Esophagus squamous epithelium (tissue), 5 donors: ENCODE measurements at places on chromosomes 12 and 14.
A peak's percentile ranks its signal among the peaks of the same experiment; 100 is the strongest.

GRCh38 chr12:6987956-6988553, 17.3 kb downstream of the EMG1 start:
- no peak overlapping the region for H3K4me3 ChIP-seq
- no peaks in the 10 kb centered on the region for H3K36me3 ChIP-seq
- peaks cover 23% of the 10 kb centered on the region for H3K4me1 ChIP-seq
- H3K27ac ChIP-seq, result peak overlapping the region; percentile 49
- no peaks in the 10 kb centered on the region for H3K27me3 ChIP-seq

DNA sequence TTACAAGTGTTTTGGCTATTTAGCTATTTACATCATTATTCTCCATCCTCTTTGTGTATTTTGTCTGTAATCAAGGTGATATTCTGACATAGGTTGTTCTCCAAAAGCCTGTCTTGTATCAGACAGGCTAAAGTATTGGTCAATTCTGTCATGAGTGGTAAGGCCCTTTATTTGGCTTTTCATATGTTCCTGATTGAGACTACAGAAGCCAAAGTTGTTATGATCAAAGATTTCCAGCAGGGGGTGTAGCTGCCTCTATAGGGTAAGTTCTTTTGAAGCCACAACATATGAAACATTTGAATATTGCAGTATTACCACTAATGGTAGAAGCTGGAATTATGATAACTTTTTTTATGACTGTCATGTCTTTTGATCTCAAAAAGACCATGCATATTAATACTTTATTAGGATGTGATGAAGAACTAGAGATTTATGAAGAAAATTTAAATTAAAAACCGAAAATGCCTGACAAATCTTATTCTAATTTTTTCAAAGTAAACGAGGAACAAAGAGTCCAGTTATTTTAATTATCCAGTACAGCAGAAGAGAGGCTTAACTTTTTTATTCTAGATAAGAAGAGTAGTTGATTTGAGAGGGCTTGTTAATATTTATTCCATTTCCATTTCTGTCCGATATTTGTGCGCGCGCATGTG, 3.4 kb upstream of the ARHGAP5 start:
- peaks cover 36% of the 10 kb centered on the region for H3K4me1 ChIP-seq
- H3K27me3 ChIP-seq, result no peaks in the 10 kb centered on the region
- H3K27ac ChIP-seq, result no peak overlapping the region

GRCh38 chr12:66189889-66190288, 875 bp downstream of the IRAK3 start:
- peaks cover 25% of the 10 kb centered on the region for H3K27me3 ChIP-seq
- H3K4me1 ChIP-seq, result peaks cover 32% of the 10 kb centered on the region
- H3K4me3 ChIP-seq, result peak overlapping the region; percentile 39
- H3K36me3 ChIP-seq, result no peaks in the 10 kb centered on the region
- peak overlapping the region; percentile 94 for H3K27ac ChIP-seq

- H3K4me1 ChIP-seq, result peaks cover 21% of the 10 kb centered on the region
- H3K36me3 ChIP-seq, result no peaks in the 10 kb centered on the region
- H3K4me3 ChIP-seq, result no peak overlapping the region
- H3K27ac ChIP-seq, result no peak overlapping the region
Measured at GRCh38 chr14:70595443-70596185, 4.8 kb downstream of the MED6 start.

- DNase-seq, result no peak
- H3K27ac ChIP-seq, result no peak overlapping the region
- no peaks in the 10 kb centered on the region for H3K27me3 ChIP-seq
- peaks cover 9% of the 10 kb centered on the region for H3K4me1 ChIP-seq
- no peaks in the 10 kb centered on the region for H3K36me3 ChIP-seq
Measured at GRCh38 chr14:34025325-34026017, 74.6 kb upstream of the EGLN3 start.

- no peaks in the 10 kb centered on the region for H3K36me3 ChIP-seq
- no peak for DNase-seq
- no peak overlapping the region for H3K4me3 ChIP-seq
- no peaks in the 10 kb centered on the region for H3K27me3 ChIP-seq
- no peaks in the 10 kb centered on the region for H3K4me1 ChIP-seq
Measured at GRCh38 chr14:70086685-70087379, 101.9 kb downstream of the SLC8A3 start.

- H3K27me3 ChIP-seq, result no peaks in the 10 kb centered on the region
- no peak overlapping the region for H3K4me3 ChIP-seq
- no peak overlapping the region for H3K27ac ChIP-seq
- H3K36me3 ChIP-seq, result no peaks in the 10 kb centered on the region
- DNase-seq, result no peak
Measured at GRCh38 chr14:38098074-38098836, 109.4 kb upstream of the SSTR1 start.

DNA sequence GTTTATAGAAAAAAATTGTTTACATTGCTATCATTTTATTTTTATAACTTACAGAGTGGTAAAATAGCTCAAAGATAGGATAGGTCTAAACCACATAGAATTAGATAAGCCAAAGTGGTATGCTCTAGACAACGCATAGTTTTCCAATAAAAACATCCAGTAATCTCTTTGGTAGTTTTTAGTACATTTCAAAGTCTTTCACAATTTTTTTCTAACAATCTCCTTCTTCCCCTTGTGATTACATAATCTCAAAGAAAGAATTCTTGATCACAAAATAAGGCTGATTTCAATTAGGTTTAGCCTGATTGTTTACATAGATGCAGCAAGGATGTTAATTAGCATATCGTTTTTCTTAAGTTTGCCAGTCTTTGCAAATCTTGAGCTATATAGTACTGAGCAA, 460.0 kb downstream of the FUT8 start:
- H3K27me3 ChIP-seq, result no peaks in the 10 kb centered on the region
- H3K36me3 ChIP-seq, result no peaks in the 10 kb centered on the region
- no peak for DNase-seq
- no peaks in the 10 kb centered on the region for H3K4me1 ChIP-seq
- no peak overlapping the region for H3K4me3 ChIP-seq

GRCh38 chr12:115700896-115701465, 576.5 kb downstream of the MED13L start:
- H3K36me3 ChIP-seq, result no peaks in the 10 kb centered on the region
- DNase-seq, result no peak
- H3K27ac ChIP-seq, result no peak overlapping the region
- no peaks in the 10 kb centered on the region for H3K27me3 ChIP-seq
- H3K4me3 ChIP-seq, result no peak overlapping the region
- H3K4me1 ChIP-seq, result no peaks in the 10 kb centered on the region

DNA sequence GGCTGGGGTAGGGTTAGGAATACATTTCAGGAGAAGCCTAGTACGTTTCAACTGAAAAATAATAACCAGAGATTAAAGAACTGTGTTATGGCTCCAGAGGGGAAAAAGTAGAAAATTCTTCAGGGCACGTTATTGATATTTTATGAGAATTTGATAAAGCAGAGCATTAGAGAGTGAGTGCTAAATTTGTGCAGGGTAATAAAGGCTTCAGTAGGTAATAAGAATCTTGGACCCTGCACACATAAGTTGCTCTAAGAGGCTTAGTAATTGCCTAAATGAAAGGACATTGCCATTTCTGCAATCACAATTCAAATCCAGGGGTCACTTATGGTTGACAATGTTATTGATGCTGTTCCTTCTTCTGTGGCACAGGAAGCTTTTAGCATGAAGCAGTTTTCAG, 439.4 kb upstream of the DCN start:
- no peak overlapping the region for H3K27ac ChIP-seq
- H3K4me1 ChIP-seq, result no peaks in the 10 kb centered on the region
- no peak overlapping the region for H3K4me3 ChIP-seq
- H3K36me3 ChIP-seq, result no peaks in the 10 kb centered on the region
- DNase-seq, result no peak

- no peaks in the 10 kb centered on the region for H3K27me3 ChIP-seq
- no peak for DNase-seq
- H3K4me3 ChIP-seq, result no peak overlapping the region
- no peaks in the 10 kb centered on the region for H3K4me1 ChIP-seq
Measured at GRCh38 chr12:63302269-63302940, 151.4 kb upstream of the AVPR1A start.

- no peaks in the 10 kb centered on the region for H3K4me1 ChIP-seq
- H3K4me3 ChIP-seq, result no peak overlapping the region
- H3K27ac ChIP-seq, result no peak overlapping the region
Measured at GRCh38 chr14:36324897-36325296, 4.5 kb upstream of the MBIP start.

GRCh38 chr12:93844164-93844784, 167.1 kb downstream of the CRADD start:
- no peak overlapping the region for H3K27ac ChIP-seq
- no peak overlapping the region for H3K4me3 ChIP-seq
- peaks cover 3% of the 10 kb centered on the region for H3K36me3 ChIP-seq
- no peak for DNase-seq
- H3K4me1 ChIP-seq, result no peaks in the 10 kb centered on the region

DNA sequence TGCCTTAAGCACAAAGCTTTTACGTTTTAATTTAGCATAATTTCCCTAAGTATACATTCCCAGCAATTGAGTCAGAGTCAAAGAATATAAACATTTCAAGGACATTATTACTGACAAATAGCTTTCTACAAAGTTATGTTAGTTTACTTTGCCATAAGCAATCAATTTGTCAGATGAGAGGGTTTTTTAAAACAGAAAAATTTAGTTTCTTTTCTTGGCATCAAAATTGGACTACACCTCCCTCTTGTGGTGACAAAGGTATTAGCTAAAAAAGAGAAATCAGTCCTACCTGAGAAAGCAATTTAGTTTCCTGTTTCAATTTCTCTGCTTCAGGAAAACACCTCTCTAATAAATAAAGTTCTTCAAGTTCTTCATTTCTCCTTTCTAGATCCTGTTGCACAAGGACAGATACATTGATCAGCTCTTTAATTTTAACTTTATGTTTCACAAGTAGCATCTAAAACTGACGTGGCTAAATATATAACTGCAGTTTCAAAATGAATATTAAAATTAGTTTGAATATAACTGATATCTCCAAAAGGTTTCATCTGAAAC, 39.9 kb downstream of the DNAI7 start:
- peaks cover 5% of the 10 kb centered on the region for H3K4me1 ChIP-seq
- H3K27me3 ChIP-seq, result no peaks in the 10 kb centered on the region
- DNase-seq, result no peak
- H3K4me3 ChIP-seq, result no peak overlapping the region

DNA sequence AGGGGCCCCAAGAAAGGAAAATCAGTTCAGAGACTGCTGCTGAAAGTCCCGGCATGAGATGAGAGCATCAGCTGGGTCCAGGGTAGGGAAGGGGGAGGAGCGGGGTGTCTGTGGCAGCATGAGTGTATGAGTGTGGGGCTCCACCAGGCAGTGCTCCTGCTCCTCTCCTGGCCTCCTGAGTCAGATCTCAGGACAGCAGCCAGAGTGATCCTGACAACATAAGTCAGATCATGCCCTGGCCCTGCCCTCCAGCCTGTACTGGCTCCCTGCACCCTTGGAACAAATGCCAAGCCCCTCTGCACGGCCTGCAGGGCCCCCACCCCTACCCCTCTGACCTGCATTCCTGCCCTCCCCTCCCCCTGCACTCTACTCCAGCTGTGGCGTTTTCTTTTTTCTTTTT, 24.2 kb upstream of the LRP1-AS start:
- peaks cover 23% of the 10 kb centered on the region for H3K36me3 ChIP-seq
- no peak for DNase-seq
- no peak overlapping the region for H3K4me3 ChIP-seq
- peak overlapping the region; percentile 80 for H3K27ac ChIP-seq

DNA sequence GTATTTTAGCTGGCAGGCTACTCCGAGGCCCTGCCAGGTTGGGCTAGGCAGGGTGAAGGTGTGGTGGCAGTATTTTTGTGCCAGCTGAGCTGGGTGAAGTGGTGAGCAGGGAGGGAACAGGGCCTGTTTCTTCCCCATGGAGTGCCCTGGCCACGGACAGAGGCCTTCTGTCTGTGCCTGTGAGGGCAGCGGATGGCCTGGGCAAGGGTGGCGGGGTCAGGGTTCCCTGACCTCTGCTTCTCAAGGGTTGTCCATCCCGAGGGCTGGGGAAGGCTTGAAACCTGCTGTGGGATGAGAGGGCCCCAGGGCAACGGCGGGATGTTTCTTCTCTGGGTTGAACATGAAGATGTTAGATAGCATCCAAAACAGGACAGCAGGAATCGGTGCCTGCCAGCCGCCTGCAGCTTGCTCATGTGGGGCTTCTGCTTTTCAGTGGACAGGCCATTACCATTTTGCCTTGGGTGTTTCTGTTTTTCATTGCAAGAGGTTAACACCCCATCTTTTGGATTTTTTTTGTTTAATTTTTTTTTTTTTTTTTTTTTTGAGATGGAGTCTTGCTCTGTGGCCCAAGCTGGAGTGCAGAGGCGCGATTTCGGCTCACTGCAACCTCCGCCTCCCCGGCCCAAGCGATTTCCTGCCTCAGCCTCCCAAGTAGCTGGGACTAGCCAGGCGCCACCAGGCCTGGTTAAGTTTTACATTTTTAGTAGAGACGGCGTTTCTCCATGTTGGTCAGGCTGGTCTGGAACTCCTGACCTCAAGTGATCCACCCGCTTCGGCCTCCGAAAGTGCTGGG, 3.3 kb downstream of the MTA1 start:
- H3K4me3 ChIP-seq, result no peak overlapping the region
- no peaks in the 10 kb centered on the region for H3K36me3 ChIP-seq
- peak overlapping the region; percentile 87 for H3K27ac ChIP-seq
- peaks cover 42% of the 10 kb centered on the region for H3K4me1 ChIP-seq
- no peaks in the 10 kb centered on the region for H3K27me3 ChIP-seq

- H3K36me3 ChIP-seq, result no peaks in the 10 kb centered on the region
- H3K4me3 ChIP-seq, result no peak overlapping the region
- no peak for DNase-seq
- H3K27ac ChIP-seq, result peak overlapping the region; percentile 27
- peaks cover 5% of the 10 kb centered on the region for H3K4me1 ChIP-seq
- no peaks in the 10 kb centered on the region for H3K27me3 ChIP-seq
Measured at GRCh38 chr14:60862283-60862682, 118.6 kb downstream of the TRMT5 start.

DNA sequence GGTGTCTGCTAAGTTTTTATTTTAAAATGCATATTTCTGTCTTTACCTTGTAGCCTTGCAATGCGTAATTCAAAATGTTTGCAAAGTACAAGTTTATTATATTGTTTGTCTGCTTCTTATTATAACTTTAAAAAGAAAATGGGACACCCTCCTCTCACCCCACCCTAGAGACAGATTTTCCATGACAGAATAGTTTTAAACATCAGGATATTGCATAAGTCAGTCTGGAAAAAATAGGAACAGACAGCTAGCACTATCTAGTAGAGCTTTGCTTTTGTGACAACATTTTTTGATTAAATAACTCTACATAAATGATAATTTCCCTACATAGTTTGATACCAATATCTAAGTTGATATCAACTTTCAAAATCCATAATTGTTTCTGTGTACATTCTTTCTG, 71.3 kb downstream of the PDE3A start:
- no peak for DNase-seq
- no peaks in the 10 kb centered on the region for H3K4me1 ChIP-seq
- no peak overlapping the region for H3K27ac ChIP-seq
- no peaks in the 10 kb centered on the region for H3K27me3 ChIP-seq

- H3K4me1 ChIP-seq, result no peaks in the 10 kb centered on the region
- peaks cover 41% of the 10 kb centered on the region for H3K27me3 ChIP-seq
- DNase-seq, result no peak
- no peak overlapping the region for H3K4me3 ChIP-seq
Measured at GRCh38 chr14:64891839-64892375, 12.2 kb upstream of the SPTB start.

- H3K27me3 ChIP-seq, result peaks cover 54% of the 10 kb centered on the region
- no peaks in the 10 kb centered on the region for H3K4me1 ChIP-seq
- no peak overlapping the region for H3K4me3 ChIP-seq
- H3K36me3 ChIP-seq, result no peaks in the 10 kb centered on the region
- H3K27ac ChIP-seq, result no peak overlapping the region
Measured at GRCh38 chr14:96624661-96625425, 122.7 kb downstream of the PAPOLA start.
